ENCODE measurements at places on chromosomes 16 and 17.

DNA sequence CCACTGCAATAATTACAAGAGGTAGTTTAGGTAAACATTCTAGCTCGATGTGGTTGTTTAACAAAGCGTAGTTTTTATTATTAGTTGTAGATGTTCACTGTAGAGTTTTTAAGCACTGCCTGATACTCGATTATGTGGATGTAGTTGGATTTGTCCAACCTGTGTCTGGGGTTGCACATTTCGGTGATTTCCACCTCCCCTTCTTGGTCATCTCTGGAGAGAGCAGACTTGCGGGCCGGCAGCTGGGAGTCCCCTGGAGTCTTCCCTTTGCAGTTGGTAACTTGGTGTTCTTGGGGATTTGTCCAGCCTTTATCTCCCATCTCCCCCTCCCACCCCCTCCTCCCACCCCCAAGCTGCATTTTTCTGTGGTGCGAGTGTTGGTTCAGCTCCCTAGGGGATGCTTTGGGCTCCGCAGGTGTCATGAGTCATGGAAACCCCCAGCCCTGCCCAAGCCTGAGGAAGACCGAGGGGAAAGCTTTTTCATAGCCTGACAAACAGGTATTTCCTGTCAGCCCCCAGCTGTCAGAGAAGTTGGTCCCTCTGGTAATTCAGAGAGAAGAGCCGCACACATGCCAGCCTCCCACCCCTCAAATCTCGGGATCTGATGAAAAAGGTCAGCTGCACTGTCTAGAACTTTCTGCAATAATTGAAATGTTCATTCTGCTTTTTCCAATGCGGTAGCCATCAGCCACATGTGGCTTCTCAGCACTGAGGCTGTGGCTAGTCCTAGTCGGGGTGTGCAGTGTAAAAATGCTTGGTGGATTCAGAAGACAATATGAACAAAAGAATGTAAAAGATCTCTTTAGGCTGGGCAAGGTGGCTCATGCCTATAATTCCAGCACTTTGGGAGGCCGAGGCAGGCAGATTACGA, 50.3 kb downstream of the KSR1 start:
- DNase-seq: no peak

GRCh38 chr16:66639091-66639885, 34.8 kb downstream of the CMTM3 start:
- DNase-seq: no peak

GRCh38 chr17:78316115-78316866, 43.6 kb downstream of the SOCS3 start:
- DNase-seq: no peak

GRCh38 chr16:4958510-4959438, 644 bp downstream of the SEC14L5 start:
- no peak for DNase-seq

GRCh38 chr17:56679115-56679776, 85.7 kb downstream of the NOG start:
- DNase-seq: no peak

DNA sequence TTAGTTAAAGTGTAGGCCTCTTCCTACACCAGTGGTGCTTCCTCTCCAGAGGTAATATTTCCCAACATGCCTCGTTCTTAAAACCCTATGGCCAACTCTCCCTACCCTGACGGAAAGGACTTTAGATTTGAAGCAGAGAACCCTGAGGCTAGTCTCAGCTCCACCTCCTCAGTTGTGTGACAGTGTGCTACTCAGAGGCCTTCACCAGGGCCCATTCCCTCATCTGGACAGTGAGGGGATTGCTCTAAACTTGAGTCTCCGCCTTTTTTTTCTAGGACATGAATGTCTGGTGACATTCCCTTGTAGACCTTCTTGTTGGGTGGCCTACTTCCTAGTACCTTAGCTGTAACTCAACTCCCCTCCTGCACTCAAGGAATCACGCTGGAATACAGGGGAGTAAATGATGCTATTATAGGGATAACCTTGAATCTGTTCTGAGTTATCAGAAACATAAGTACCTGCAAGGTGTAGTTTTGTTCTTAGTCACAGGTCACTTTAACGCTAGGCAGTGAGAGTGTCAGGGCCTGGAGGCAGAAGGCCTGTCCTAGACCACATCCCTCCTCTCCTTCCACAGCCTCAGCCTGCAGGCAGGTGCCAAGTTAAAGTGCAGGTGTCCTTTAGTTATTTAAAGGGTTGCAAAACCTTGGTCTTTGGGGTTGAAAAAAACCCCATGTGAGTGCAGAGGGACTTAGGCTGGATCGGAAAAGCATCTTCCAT, 26.9 kb downstream of the LDHD start:
- DNase-seq: no peak

DNA sequence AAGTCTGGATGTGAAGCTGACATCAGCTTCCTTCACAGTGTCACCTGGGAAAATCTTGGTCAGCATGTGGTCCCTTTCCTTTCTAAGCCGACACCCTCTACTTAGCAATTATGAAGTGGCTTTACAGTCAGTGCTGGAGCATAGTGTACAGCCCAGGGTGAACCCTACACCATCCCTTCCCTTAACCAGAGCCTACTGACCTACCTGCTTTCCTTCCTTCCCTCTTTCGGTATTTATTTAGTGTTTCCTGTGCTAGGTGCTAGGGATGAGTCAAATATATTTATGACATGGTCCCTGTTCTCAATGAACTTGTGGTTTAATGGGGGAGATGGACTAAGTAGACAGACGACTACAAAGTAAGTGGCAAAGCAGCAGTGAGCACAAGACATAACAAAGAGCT, 77.5 kb downstream of the CDK5R1 start:
- DNase-seq: no peak

DNA sequence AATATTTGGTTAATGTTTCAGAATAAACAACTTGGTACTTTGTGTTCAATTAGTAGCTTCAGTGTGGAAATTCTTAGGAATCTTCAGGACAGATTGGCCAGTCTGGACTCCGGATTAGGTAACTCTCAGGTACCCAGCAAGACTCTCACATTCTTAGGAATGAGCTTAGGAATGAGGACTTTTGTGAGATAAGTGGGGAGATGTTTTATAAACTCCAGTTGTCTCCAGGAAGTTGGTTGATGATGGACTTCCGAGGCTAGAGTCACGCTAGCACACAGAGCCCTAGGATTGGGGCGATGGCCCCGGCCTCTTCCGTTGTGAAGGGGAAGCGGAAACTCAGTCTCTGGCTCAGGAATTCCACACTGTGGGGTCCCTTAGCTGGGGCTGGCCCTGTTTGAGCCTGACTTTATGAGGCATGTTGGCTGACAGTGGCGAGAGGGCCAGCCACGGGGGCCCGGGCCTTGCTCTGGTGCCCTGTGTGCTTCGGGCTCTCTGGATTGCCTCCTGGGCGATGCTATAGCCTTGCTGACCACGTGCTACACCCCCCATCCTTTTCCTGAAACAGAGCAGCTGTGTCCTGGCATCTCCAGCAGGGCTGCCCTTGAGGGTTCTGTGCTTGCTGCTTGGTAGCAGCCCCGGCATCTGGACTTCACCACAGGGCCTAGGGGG, 32.4 kb downstream of the RAB11FIP3 start:
- no peak for DNase-seq

- DNase-seq: no peak
Measured at GRCh38 chr17:39752241-39752881, 14.6 kb downstream of the GRB7 start.

DNA sequence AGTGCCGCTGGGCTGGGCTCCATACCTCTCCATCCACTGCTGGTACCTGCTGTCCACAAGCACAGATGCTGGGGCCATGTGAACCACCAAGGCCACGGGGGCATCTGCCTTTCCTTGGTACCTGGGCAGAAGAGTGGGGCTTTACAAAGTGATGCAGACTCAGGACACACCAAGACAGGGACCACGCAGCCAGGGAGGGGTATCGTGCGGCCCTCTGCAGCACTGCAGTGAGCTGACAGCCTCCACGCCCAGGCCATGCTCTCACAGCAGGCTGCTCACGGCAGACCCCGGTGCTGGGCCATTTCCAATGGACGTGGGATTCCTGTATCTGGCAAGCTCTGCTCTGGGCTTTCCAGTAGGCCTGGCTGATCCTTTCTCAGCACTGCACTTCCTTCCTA, 14.4 kb downstream of the ELAC2 start:
- DNase-seq: no peak

- peak; percentile 50 for DNase-seq
Measured at GRCh38 chr16:1363501-1364041, 11.8 kb downstream of the GNPTG start.

GRCh38 chr16:86872833-86873232, 294.5 kb downstream of the FOXL1 start:
- no peak for DNase-seq

GRCh38 chr16:86786338-86786737, 208.0 kb downstream of the FOXL1 start:
- no peak for DNase-seq

GRCh38 chr16:47886631-47887415, 269.0 kb downstream of the ABCC12 start:
- DNase-seq: no peak

DNA sequence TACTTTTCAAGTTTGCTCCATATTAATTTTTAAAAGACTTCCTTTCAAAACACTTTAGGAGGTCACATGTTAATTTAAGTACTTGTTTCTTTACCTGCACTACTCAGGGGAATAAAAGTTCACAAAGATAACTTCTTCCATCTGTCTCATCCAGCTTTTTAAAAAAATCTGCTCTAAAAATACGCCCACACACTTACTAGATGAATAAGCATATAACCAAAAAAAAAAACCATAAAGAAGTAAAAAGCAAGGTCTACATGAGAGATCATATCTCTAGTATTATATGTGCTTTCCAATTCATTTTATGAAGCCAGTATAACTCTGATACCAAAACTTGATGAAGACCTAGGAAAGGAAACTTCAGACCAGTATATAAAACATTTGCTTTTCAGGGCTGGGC, 17.2 kb downstream of the SKAP1 start:
- no peak for DNase-seq

DNA sequence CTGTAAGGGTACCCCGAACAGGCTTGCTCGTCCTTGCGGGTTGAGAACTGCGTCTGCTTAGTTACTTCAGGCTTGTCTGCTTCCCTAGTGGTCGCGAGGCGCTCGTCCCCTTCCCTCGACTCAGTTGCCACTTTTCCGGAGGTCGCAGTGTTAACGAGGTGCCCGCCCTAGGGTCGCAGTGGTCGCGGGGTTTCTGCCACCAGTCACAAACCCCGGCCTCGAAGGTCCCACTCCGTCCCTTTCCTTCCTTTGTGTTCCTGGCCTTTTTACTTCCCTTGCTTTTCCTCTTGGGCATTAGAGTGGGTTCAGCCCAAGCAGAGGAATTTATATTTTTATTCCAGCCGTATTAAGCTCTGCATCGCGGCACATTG, 299 bp downstream of the NUP85 start:
- no peak for DNase-seq

DNA sequence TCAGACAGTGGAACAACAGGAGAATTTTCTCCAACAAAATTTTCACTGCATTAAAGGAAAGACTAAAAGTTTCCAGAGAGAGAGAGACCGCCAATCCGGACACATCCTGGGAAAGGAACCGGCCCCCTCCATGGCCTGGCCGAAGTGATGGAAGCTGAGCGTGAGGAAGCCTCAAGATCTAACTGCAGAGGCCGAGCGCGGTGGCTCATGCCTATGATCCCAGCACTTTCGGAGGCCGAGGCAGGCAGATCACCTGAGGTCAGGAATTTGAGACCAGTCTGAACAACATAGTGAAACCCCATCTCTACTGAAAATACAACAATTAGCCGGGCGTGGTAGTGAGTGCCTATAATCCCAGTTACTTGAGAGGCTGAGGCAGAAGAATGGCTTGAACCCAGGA, 3.9 kb downstream of the CTRB2 start:
- DNase-seq: no peak

DNA sequence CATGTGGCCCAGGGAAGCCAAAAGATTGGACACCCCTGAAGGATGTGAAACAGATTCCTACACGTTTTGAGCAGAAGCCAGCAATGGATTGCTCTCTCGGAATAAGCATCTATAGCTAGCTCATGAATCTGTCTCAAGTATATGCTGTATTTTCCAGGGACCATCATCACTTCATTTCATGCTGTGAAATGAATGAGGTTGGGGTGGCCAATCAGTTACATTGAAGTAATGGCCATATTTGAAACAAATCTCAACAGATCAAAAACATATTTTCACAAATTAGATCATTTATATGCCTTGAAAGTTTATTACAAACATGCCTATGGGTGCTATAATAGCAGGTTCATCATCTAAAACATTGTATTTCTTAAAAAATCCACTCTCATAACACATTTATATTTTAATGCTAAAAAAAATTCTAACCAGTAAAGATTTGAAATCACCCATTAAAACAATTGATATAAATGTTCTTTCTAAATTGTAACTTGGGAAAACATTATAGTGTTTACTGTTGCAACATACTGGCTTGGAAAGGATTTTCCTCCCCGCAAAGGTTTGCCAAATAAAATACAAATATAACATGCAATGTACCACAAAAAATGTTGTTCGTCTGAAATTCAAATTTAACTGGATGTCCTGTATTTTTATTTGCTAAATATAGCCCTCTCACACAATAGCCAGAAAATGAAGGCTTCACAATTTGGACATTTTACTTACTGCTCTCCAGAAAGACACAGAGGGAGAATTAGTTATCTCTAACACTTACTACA, 743.6 kb downstream of the KCNJ2 start:
- no peak for DNase-seq

GRCh38 chr17:27631411-27631760, 398 bp downstream of the LGALS9 start:
- DNase-seq: no peak

- DNase-seq: no peak
Measured at GRCh38 chr17:290121-290521, 62.5 kb downstream of the RPH3AL start.

- no peak for DNase-seq
Measured at GRCh38 chr17:78375401-78376151, 2.9 kb upstream of the PGS1 start.

DNA sequence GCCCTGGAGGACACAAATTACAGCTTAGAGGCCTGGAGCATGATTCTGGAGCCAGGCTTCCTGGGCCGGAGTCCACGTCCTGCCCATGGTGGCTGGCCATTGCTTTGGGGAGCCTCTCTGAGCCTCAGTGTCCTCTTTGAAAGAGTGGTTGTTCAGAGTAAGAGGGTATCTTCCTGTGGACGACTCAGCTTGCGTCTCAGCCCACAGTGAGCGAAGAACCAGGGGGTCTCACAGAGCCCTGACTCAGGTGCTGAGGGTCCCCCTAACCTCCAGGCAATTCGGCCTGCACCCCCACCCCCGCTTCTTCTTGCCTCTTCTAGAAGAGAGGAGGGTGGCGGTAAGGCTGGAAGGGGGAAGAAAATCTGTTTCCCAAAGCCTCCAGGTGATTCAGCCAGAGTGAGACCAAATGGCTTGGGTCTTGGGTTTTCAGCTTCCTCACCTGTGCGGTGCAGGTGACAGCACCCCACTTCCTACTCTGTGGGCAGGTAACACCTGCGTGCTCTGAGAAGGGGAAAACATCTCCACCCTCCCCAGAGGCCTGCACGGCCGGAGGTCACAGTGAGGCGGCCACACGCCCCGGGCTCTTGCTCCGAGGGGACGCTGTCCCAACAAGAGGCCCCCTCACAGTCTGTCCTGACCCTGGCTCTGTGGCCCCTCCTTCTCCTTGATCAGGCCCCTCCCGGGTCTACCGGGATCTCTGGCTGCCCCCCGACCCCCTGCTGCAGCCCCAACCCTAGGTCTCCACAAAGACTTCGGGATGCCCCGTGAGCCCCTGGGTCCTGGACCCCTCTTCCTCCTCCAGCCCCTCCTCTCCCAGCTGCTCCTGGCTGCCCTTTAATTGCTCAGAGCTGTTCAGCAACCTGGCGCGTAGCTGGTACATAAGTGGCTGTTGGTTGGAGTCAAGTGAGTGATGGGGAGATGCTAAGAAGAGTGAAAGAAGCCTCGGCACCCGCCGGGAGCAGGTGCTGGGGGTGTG, 119.2 kb downstream of the METRNL start:
- no peak for DNase-seq

GRCh38 chr17:77464988-77465357, 324.2 kb downstream of the SEC14L1 start:
- no peak for DNase-seq
